ENCODE measurements at places on chromosomes 7 and 10.
A peak's percentile ranks its signal among the peaks of the same experiment; 100 is the strongest.

GRCh38 chr10:5413012-5413938 lies 918 bp downstream of the NET1 start:
- peak; percentile 46 for DNase-seq

DNA sequence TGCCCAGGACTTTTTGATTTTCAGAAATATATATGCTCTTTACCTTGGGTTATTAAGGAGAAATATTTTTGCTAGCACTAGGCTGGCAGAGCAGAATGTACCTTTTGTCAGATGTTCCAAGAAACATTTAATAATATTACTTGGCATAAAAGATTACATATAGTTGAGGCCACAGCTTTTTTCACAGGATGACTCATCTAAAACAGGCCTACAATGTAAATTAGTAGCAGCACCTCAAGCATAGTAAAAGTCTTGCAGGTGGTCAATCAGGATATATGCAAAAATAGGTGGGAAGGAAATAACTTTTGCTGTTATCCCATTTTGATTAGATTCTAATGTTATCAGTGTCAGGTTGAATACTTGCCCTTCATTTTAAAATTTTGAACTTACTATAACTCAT lies 14.9 kb upstream of the ITGB1 start:
- DNase-seq, result no peak

DNA sequence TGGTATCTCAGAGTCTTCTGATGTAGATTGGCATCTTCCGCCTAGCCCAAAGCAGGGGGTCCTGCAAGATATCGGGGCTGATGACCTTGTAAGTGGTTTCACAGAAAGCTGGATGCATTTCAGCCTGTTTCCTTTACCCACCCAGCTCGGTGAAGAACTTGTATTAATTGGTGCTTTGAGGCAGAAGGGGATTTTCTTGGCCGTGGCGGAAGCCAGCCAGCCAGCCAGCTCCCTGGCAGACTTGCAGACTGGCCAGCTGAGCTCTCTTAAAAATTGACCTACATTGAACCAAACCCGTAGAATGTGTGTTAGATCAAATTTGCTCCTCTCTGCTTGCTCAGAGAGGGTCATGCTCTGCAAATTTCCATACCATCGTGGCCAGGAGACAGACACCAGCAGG lies 218.4 kb downstream of the ADAM12 start:
- no peak for DNase-seq

- DNase-seq, result no peak
Measured at GRCh38 chr7:147145194-147145593, 1028.6 kb downstream of the CNTNAP2 start.

Measured in fibroblast of skin of back (primary cell).